Right cardiac atrium (tissue), 5 donors: ENCODE measurements at places on chromosomes 16 and 17. TPM values are rescaled to one million over a fixed set of nuclear protein-coding genes. Genes with fewer than 3 reads are reported as not detected.

DNAI2 gene
- polyA plus RNA-seq: not detected

CCL5 gene
- polyA plus RNA-seq: 1.6 TPM

HSD17B2 gene
- not detected for polyA plus RNA-seq

IGSF6 gene
- polyA plus RNA-seq: 0.88 TPM

DNA sequence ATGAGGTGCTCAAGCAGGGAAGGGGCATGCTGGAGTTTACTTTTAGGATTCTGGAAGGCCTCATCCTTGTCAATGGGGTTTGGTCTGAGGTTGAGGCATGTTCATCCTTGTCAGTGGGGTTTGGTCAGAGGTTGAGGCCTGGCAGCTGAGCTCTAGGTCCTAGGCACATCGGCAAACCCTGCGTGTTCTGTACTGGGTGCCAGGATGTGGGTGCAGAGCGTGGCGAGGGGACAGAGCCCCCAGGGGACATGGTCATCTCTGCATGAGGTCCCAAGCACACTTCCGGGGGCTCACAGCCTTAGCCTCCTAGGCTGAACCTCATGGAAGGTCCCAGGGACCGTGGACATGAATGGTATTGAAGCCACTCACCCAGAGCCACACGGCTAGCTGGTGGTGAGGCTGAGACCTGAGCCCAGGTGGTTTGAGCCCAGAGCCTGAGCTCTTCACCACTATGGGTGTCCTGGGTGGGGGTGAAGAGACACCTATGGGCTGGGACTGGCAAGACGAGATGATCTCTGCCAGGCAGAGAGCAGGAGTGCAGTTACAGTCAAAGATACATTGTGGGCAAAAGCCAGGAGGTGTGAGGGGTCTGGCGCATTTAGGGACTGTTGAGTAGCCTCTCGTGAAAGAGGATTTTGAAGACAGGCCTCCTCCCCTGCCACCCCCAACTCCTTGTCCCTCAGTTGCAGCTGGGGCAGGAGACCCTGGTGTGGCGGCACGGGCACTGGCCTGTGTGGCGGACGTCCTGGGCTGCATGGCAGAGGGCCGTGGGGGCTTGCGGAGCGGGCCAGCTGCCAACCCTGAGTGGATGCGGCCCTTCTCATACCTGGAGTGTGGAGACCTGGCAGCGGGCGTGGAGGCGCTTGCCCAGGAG, 19.3 kb downstream of the FCSK start:
- no peak for DNase-seq

DNA sequence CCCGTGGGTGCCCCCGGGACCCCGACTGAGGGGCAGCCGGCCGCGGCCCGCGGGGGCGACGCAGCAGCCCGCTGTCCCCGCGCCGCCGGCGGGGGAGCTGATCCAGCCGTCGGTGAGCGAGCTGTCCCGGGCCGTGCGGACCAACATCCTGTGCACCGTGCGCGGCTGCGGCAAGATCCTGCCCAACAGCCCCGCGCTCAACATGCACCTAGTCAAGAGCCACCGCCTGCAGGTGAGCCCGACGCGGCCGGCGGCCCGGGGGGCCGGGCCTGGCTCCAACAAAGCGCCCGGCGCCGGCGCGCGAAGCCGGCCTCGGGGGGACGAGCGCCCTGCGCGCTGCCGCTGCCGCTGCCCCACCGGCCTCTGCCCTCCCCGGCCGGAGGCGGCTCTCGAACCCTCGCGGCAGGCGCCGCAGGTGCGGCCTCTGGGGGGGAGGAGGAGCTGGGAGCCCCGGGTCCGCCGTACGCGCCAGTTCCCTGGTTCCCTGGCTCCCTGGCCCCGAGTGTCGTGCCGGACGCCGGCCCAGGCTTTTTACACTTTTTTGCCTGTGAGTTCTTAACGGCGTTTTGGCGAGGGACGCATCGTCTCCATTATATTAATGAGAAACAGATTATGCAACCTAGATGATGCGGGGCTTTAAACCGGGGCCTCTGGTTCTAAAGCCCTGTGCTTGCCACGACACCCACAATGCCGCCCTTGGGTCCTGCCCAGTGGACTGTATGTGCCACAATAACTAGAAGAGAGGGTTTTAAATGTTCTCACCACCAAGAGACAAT, 521 bp downstream of the ATMIN start:
- DNase-seq: peak; percentile 80

- peak; percentile 59 for DNase-seq
These were observed 22.6 kb downstream of the ZNF213 start for GRCh38 chr16:3157229-3158025.

DNA sequence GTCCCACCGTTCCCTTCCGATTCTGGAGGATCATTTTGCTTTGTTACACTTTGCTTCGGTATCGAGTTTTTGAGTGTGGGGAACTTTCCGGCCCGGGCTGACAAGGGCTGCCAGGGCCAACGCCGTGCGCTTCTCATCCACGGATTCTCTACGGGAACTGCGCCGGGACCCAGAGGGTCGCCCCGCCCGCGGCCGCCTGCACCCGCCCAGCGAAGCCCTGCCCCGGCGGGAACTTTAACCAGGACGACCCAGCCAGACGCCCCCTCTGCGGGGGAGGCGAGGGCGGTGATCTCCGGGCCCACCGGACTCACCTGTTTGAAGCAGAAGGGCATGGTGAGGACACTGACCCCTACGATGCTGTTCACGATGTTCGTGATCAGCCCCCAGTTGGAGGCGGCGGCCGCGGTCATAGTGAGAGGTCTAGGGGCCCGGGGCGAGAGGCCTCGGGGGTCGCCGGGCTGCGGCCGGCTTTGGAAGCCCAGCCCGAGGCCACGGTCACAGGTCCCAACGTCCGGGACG, 536 bp downstream of the SLC38A10 start:
- peak; percentile 80 for DNase-seq

- no peak for DNase-seq
These were observed 321.5 kb downstream of the MAP2K4 start for GRCh38 chr17:12342161-12342560.
